ENCODE measurements at places on chromosomes 2 and 18. TPM values are rescaled to one million over a fixed set of nuclear protein-coding genes. Genes with fewer than 3 reads are reported as not detected.

Gene SCN9A
- polyA plus RNA-seq = 10.4 TPM

Gene PTPRN
- polyA plus RNA-seq = 82.1 TPM

Gene CDKL4
- not detected for polyA plus RNA-seq

Gene ALLC
- not detected for polyA plus RNA-seq

Gene SLC9A4
- polyA plus RNA-seq = 0.06 TPM

Gene NXPH2
- not detected for polyA plus RNA-seq

Gene ALK
- polyA plus RNA-seq = 10.1 TPM

Gene VIT
- polyA plus RNA-seq = not detected

Gene EFHD1
- not detected for polyA plus RNA-seq

Gene GREB1
- 24.5 TPM for polyA plus RNA-seq

Gene CNGA3
- 0.64 TPM for polyA plus RNA-seq

Gene RESP18
- polyA plus RNA-seq = not detected

Gene GALM
- not detected for polyA plus RNA-seq

Gene WIPF1
- 0.44 TPM for polyA plus RNA-seq

Gene HRH4
- polyA plus RNA-seq = 0.12 TPM

Gene REG1A
- polyA plus RNA-seq = not detected

Gene CDK5R2
- polyA plus RNA-seq = 3.1 TPM

Gene EPHA4
- polyA plus RNA-seq = 71.1 TPM

Gene POTEJ
- polyA plus RNA-seq = 0.16 TPM

Data from neural cell (in vitro differentiated cells).